ENCODE measurements at places on chromosomes 1 and 21. TPM values are rescaled to one million over a fixed set of nuclear protein-coding genes. Genes with fewer than 3 reads are reported as not detected.

Gene GPR37L1
- polyA plus RNA-seq, result 0.09 TPM

Gene LEMD1
- polyA plus RNA-seq, result 3.8 TPM

GRCh38 chr1:47764461-47765046, 232.6 kb downstream of the TRABD2B start:
- no peak for DNase-seq

DNA sequence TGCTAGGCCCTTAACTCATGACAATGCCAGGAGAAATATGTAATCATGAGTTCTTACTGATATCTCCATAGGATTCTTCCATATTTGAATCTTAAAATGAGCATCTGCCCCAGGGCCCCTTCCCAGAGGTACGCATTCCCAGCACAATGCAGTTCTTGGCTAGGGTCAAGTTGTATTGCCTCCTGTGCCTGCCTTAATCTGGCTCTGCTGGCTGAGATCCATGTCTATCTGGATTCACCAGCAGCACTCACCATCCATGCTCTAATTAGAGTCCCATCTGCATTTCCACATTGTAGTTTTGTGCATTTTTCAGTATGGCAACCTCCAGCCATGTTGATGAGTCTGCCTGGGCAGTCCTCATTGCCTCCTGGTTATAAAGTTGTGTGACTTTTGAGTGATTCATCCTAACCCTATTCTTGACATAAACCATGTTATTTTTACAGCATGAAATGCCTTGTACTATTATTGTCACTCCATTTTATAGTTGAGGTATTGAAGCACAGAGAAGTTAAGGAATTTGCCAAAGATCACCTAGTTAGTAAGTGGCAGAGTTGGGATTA, 55.9 kb downstream of the CAMSAP2 start:
- DNase-seq, result no peak

- no peak for DNase-seq
Observed at GRCh38 chr1:202355944-202356553, 7.5 kb downstream of the PPP1R12B start.

DNA sequence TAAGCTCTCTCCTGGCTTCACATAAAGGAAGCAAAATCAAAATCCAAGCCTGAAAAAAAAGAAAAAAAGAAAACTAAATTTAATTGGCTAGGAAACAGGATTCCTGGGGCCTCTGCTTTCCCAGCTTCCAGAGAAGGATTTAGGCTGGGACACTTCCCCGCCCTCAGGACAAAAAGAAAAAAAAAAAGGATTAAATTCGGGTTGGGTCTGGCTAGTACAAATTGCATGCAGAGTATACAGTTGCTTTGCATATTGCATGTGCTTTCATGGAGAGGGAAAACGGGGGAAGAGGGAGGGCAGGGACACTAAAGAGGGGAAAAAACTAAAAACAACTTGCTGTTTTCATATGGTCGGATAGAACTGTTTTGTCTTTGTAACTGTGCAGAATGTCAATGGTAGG, 42.7 kb downstream of the OLIG1 start:
- DNase-seq, result no peak
